ENCODE measurements at places on chromosomes 2 and 18. TPM values are rescaled to one million over a fixed set of nuclear protein-coding genes. Genes with fewer than 3 reads are reported as not detected.

Gene GAL3ST2
- total RNA-seq, result not detected

Gene AOX1
- total RNA-seq, result 36.7 TPM

Gene LRP2
- total RNA-seq, result not detected

Gene ANAPC1
- total RNA-seq, result 47.2 TPM

Gene CCT4
- 208 TPM for total RNA-seq

Gene LRRTM1
- total RNA-seq, result not detected

Gene CAPN13
- total RNA-seq, result not detected

Gene POTEC
- not detected for total RNA-seq

Gene GPR155
- 0.74 TPM for total RNA-seq

Gene DDX18
- 25.1 TPM for total RNA-seq

Gene GCG
- total RNA-seq, result not detected

Gene TUBB8B
- total RNA-seq, result not detected

Gene NCKAP5
- under 0.01 TPM for total RNA-seq

Gene PFN4
- 0.17 TPM for total RNA-seq

Gene ICOS
- total RNA-seq, result not detected

Gene HADHB
- 67.4 TPM for total RNA-seq

Gene SKOR2
- total RNA-seq, result not detected

Gene UCN
- total RNA-seq, result 0.15 TPM

Gene NDUFS1
- total RNA-seq, result 120 TPM

Gene GREB1L
- 0.30 TPM for total RNA-seq

Gene PXDN
- 153 TPM for total RNA-seq

Gene CHRNG
- total RNA-seq, result not detected

Gene MOCOS
- total RNA-seq, result 6.4 TPM
